ENCODE measurements at places on chromosomes 3 and 15.

- no peak for DNase-seq
Measured at GRCh38 chr3:175704366-175705055, 845.4 kb downstream of the NAALADL2 start.

DNA sequence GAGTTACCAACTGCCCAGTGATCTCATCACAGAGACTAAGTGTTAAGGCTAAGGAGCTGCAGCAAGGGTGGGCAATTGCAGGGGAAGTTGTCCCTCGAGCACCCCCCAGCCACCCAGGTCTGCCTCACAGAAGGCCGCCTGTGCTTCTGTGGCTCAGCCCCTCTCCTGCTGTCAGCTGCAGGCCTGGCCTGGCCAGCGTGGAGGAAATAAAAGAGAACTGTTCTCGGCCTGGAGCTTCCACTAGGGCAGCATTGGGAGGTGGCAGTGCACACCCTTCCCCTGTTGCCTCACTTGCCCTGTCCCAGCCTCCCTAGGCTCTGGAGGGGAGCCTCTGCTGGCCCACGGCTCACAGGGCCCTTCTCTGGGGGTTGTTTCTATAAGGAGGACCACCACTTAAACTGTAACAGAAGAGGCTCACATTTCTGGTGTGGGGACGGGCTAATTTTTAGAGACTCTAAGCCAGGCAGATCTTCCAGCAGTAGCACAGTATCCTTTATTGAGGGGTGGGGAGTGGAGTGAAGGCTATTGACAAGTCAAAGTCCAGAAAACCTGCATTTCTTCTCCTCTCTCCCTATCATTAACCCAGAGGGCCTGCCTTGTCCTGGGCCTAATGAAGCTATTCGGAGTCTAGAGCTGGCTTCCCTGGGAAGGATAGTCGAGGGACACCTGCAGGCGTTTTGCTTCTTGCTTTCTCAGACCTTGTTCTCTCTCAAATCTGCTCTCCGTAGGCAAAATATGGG lies 75.6 kb upstream of the ADPGK start:
- DNase-seq: no peak

- DNase-seq: no peak
Measured at GRCh38 chr3:152459118-152459515, 190.4 kb downstream of the MBNL1 start.

- no peak for DNase-seq
Measured at GRCh38 chr3:195892105-195893043, 16.0 kb downstream of the TNK2 start.

GRCh38 chr3:65974509-65974908 lies 64.2 kb downstream of the MAGI1 start:
- DNase-seq: no peak

DNA sequence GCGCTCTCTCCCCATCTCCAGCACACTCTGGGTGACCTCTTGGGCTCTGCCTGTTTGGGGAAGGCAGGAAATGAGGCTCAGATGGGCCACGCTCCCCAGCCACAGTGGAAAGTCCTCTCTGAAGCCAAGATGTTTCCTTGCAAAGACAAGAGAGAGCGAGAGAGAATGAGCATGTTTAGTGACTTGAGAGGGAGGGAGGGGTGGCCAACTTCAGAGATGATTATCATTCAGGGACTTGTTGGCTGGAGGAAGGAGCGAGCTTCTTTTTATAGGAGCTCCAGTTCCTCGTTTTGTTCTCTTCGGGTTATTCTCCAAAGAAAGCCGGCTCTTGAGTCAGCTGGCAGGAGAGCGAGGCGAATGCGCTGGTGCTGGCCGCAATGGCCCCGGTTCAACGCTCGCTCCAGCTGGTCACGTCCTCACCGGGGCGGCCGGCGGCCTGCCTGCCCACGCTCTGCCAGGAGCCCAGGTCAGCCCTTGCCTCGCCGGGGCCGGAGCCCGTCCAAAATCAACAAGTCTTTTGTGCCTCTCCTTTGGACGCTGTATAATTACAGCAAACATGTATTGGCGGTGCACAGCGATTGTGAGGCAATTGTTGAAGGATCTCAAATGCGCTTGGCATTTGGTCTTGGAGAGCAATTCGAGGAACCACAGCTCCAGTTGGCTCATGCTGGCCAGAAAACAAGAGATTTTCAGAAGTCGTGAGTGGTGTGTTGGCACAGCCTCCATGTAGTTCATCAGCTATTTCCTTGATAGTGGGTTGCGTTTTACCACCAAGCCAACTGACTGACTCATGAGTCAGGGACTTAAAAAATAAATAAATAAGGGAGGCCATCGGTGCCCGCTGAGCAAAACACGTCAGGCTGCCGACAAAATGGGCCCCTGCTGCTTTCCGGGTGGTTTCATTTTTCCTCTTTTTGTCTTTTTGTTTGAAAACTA lies 288.6 kb downstream of the UACA start:
- DNase-seq: no peak

- DNase-seq: no peak
Measured at GRCh38 chr15:41263891-41264351, 32.9 kb downstream of the CHP1 start.

DNA sequence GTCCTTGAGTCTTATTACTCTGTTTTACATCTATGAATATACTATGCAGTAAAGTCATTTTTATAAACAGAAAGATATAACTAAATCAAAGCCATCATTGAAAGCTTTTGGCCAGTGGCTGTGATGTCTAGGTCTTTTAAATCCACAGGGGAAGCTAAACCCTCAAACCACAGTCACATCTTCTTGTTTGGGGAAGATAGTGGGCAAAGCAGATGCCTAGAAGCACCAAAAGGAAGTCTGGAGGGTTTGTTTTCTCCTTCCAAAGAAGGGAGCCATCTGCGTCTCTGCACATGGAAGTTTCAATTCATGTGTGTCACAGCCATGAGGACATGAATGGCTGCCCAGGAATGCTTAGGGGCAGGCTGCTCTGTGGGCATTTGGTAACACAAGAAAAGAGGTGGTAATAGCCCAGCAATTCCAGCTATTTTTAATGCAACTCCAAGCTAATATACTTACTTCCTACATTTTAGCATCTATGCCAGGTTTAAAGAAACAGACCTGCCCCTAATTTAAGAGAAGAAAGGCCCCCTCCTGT lies 322.2 kb downstream of the SLC9A9 start:
- DNase-seq: no peak

DNA sequence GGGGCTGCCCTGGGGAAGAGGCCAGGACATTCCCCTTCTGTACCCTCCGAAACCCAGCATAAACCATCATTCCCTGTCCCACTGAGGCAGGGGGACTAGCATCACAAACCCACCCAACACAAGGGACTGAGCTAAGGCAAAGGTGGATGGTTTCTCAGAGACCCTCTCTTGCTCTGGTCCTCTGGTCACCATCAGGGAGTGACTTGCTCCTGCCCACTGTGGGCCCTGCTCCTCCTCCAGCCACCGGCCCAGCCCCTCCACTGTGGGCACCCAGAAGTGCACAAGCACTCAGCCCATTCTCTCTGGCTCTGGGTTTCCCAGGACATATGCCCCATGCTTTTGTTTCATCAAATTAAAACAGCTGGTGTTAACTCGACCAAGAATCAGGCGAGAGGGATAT lies 44.9 kb downstream of the PTH1R start:
- no peak for DNase-seq

Data from stimulated activated CD4-positive, alpha-beta T cell treated with anti-CD3 and anti-CD28 coated beads, Interleukin-1b, Interleukin-23, amount 100 ng/mL, for 1 hour (primary cell).